ENCODE measurements at places on chromosomes 16 and 17.

DNA sequence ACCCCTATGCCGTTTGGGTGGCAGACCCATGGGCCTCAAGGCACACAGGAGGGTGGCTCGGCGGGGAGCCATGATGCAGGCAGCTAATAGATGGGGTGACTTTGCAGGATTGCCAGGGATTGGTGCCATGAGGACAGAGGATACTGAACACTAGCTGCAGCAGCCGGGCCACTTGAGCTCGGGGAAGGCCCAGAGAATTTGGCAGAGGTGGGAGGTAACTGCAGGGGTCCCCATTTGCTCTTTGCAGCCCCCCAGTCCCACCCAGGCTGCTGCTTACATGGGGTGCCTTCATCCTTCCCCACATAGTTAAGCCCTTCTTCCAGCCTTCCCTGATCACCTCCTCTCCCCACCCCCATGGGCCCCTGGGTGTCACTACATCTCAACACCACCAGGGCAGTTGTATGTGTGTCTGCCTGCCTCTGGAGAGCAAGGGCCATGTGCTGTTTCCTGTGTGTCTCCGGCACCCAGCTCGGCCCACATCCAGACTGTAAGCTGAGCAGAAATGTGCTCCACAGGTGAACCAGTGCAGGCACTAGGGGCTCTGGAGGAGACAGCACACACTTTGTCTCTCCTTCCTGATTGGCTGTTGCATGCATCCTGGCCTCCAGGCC, 52.0 kb downstream of the SREBF1 start:
- no peak for DNase-seq

DNA sequence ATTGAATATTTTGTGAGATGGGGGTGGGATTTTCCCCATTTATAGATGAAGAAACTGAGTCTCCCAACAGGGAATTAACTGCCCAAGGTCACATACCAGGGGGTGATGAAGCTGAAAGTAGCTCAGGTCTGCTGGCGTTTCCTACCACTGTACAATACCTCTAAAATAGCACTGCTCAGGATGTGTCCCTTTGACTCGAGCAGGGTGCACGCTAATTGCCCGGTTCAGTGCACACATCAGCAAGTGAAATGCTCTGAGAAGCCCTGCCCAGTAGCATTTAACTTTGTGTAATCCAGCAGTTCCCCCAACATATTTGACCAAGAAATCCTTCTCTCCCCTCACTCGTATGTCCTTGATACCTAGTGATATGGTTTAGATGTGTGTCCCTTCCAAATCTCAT, 50.1 kb upstream of the DDX52 start:
- DNase-seq: no peak

GRCh38 chr16:23134274-23134673, 15.0 kb downstream of the USP31 start:
- peak; percentile 64 for DNase-seq

GRCh38 chr16:25959221-25959620, 267.5 kb downstream of the HS3ST4 start:
- no peak for DNase-seq

DNA sequence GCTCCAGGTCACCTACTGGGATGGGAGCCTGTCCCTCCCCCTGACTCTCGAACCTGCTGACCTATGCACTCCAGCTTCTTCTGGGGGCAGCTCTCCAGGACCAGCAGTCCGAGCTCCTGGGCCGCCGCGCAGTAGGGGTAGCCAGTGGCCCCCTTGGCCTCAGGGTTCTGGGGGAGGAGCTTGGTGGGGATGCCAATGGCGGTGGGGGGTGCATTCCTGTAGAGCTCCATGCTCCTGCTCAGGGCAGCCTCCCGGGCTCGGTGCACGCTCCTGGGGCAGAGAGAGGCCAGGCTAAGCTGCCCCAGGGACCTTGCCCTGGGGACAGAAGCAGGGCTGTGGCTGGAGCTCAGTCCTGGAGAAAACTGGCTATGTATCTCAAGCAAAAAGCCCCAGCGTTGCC, 7.7 kb upstream of the SPATA2L start:
- DNase-seq: no peak

- DNase-seq: peak; percentile 69
These were observed 36.1 kb downstream of the GINS2 start for GRCh38 chr16:85652431-85653221.

- DNase-seq: no peak
These were observed 525 bp downstream of the JPT1 start for GRCh38 chr17:75153780-75154194.

- no peak for DNase-seq
These were observed 27.2 kb upstream of the ITGAX start for GRCh38 chr16:31327646-31328225.

- no peak for DNase-seq
These were observed 183.1 kb upstream of the PSMD7 start for GRCh38 chr16:74113545-74113944.

All from amniotic epithelial cell (primary cell).